Renal cortex interstitium (tissue), 15 donors: ENCODE measurements at places on chromosomes 2 and 18.

DNA sequence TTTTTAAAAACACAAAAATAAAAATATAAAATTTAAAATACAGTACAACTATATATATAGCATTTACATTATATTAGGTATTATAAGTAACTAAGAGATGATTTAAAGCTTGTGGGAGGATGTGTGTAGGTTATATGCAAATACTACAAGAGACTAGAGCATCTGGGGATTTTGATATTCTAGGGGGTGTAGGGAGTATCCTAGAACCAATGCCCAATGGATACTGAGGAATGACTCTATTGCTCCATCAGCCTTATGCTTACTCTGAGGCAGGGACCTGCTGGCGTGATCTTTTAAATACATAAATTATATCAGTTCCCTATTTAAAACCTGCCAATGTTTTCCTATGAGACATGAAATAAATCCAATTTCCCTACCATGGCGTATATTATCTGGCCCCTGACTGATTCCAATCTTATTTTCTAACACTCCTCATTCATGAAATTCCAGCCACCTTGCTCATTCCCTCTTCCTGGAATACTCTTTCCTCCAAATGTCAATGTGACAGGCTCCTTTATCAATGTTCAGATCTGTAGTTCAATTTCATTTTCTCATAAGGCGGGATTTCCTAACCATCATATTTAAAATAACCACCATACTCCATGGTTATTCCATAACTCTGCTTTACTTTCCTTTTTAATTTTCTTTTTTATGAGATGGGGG is 22.2 kb downstream of the SP3 start:
- no peak for DNase-seq

DNA sequence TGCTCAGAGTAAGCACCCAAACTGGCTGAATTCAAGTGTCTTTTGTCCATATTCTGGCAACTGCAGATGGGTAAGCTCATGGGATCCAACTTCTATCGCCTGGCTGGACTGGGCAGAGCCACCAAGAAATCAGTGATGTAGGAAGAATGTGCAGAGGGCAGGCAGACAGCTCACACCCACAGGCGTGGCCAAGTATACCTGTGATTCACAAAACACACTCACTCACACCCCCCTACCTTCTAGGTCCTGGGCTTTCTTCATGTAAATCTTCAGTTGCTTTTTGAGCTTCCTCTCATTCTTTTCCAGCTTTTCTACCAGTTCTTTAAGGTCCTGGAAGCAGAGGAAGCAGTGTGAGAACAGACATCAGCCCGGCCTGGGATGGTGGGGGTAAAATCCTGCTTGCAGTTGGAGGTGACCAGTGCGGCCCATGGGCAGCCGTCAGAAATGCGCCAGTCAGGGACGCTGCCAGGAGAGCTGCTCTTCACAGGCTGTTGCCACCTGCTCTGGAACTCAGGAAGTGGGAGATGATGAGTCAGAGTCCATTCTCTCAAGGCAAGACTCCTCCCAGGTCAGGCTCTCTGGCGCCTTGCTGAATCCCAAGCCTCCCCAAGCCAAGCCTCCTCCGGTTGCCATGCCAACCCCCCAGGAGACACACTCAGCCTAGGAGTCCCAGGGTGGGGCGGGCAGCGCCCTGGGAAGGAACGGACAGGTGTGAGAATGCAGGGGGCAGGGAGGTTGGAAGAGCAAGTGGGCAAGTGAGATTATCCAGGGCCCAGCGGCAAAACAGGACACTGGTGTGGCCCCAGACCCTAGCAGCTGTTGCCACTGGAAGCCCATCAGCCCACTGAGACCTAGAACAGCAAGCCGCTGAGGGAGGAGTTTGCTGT is 36.2 kb upstream of the ACAA2 start:
- no peak for DNase-seq

GRCh38 chr2:126507425-126507911 is 148.5 kb upstream of the GYPC start:
- no peak for DNase-seq

DNA sequence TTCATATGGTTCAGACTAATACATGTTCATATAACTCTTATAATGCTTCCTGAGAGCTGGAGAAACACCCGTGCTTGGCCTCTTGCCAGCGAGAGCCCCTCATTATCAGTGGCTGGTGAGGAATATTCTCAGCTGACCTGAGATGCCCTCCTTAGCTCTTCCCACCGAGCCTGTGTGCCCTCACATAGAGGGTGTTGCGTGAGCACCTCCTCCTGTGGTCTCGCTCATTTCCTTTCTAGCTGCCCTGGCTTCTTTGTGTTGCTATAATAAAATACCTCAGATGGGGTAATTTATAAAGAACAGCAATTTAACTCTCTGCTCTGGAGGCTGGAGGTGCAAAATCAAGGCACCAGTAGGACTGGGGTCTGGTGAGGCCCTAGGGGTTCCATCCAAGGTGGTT is 80.5 kb upstream of the ALKAL2 start:
- DNase-seq: no peak

- peak; percentile 43 for DNase-seq
Observed at GRCh38 chr18:24878289-24878688, 417.9 kb downstream of the HRH4 start.

DNA sequence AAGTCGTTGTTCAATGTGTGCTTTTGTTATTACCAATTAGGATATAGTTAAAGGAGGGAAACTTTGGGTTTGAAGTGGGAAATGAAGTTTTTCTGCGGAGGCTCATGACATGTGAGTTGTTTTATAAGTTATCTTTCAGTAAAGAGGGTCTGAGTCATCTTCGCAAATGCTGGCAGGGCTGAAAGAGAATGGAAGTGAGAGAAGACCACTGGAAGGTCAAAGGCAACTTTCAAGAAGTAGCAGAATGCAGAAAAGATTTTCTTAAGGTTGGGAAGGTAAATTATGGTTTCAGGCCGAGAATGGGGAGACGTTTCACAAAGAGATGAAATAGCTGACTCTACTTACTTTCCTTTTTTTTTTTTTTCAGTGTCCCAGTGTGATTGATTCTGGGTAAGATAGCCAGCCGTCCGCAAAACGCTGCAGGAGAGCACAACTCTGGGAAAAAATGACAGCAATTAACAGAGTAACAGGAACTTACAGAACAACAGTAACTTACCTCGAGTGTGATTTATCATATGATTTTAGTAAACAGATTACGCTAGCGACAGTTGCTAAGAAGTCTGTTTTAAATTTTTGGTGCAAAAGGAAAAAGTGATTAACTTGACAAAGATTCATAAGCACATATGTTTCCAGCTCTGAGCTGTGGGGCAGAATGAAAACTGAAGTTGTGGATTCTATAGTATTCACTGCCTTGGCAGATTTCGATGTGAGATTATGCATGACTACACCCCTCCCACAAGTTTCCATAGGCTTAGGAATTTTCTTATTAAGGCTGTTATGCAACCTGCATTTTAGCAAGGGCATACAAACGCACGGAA is 46.8 kb upstream of the ACTR3 start:
- DNase-seq: peak; percentile 46

- DNase-seq: no peak
Observed at GRCh38 chr2:39549718-39550464, 112.8 kb upstream of the MAP4K3 start.

DNA sequence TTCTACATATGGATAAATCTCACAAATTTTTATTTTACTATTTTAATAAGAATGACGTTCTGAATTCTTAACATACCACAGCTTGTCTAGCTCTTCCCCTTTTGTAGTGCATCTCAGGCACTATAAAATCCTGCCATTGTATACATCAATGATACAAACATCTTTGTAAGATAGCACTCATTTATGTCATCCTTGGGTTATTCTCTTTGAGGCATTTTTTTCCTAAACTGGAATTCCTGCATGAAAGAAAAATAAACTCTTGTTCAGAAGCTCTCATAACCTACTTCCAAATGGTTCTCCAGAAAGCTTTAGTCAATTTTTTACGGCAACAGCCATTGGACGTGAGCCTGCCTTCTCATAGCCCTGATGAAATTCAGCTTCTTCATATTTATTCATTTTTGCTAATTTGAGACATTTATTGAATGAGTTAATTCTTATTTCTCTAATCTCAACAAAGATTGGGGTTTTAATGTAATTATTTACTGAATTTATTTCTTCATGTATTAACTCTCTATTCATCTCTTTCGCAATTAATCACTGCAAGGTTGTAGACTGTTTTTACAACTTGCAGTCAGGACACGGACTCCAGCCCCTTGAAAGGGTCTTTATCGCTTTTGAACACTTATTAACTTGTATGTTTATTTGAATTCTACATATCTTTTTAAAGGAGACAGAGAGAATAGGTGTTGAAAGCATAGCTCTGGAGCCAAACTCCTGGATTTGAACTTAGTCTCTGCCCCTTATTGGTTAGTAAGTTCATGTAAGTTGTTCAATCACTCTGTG is 57.6 kb upstream of the PARD3B start:
- no peak for DNase-seq

DNA sequence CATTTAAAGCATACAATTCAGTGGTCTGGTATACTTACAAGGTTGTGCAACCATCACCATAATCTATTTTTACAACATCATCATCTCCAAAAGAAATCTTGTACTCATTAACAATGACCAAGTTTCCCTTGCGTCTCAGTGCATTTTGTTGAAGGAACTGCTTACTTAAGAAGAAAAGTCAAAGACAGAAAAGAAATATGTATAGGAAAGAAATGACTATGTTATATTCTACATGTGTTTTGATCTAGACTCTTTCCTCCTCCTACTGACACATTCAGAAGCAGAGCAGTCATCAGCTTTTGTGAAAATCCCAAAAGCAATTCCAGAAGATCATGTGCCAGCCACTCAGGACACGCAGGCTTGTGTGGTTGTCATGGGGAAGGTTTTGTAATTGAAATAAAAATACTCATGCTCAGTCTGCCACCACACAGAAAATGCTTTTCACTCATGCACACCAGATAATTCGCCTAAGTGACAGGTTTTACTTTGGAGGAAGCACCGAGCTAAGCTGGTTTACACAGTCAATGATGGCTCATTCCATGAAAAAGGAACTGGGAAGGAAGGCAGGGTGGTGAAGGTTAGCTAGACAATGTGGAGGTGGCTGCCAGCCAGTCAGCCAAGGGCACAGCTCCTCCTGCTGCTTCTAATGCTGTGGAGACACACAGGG is 158.5 kb upstream of the REV1 start:
- no peak for DNase-seq

- no peak for DNase-seq
Observed at GRCh38 chr18:59605633-59606192, 91.5 kb downstream of the CCBE1 start.
